Tibial artery (tissue), 4 donors: ENCODE measurements at places on chromosomes 5 and 9.

DNA sequence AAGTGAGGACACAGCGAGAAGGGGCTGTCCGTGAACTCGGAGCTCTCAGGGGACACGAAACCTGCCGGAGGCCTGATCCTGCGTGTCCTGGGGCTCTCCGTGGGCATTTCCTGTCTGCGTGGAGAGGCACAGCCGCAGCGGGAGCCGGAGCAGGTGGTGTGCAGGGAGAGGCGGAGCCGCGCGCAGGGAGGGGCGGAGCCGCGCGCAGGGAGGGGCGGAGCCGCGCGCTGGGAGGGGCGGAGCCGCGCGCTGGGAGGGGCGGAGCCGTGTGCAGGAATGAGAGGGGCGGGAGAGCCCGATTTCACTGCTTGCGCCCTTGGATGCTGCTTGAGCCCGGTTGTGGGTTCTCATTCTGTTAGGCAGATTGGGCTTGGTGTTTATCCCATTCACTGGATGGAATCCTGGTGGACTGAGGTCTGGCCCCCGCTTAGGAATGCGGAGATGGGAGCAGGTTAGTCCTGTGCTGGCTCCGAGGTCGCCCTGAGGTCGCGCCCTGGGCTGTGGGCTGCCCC is 26.7 kb downstream of the NDUFS6 start:
- DNase-seq: no peak

- DNase-seq: no peak
Measured at GRCh38 chr5:136066661-136067271, 38.0 kb downstream of the TGFBI start.

- no peak for DNase-seq
Measured at GRCh38 chr9:86413971-86414880, 60.0 kb upstream of the TUT7 start.

DNA sequence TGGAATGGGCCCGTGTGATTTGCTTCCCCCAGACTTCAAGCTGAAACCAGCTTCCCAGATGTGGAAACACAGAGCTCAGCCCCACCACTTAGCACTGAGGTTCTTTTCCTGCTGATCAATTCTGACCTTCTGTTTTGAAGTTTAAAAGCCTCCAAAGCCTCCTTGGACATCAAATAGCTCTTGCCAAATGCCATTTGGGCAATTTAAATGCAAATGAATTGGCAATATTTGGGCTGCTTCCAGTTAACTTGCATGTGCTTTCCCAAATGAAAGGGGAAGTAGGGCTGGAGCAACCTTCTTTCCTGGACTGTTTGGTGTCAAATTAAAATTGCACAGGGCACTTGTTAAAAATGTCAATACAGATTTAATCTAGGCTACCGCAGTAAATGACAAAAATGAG is 710.5 kb downstream of the TLR4 start:
- no peak for DNase-seq

DNA sequence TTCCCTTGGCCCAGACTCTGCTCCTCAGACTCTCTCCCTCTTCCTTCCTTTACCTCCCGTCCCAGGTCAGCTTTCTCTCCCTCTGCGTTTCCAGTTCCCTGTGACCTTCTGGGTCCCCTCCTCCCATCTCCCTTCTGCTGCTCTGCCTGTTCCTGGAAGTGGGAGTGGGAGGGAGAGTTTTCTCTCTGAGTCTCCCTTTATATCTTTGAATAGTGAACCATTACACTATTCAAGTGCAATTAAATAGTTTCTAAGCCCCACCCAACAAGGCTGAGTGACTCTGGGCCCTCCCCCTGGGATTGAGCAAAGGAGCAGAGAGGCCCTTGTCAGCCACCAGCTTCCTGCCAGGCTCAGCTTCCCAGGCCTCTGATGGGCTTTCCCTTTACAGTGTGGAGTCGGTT is 34.8 kb downstream of the THBS4 start:
- DNase-seq: no peak
